ENCODE measurements at places on chromosomes 1 and 21.

DNA sequence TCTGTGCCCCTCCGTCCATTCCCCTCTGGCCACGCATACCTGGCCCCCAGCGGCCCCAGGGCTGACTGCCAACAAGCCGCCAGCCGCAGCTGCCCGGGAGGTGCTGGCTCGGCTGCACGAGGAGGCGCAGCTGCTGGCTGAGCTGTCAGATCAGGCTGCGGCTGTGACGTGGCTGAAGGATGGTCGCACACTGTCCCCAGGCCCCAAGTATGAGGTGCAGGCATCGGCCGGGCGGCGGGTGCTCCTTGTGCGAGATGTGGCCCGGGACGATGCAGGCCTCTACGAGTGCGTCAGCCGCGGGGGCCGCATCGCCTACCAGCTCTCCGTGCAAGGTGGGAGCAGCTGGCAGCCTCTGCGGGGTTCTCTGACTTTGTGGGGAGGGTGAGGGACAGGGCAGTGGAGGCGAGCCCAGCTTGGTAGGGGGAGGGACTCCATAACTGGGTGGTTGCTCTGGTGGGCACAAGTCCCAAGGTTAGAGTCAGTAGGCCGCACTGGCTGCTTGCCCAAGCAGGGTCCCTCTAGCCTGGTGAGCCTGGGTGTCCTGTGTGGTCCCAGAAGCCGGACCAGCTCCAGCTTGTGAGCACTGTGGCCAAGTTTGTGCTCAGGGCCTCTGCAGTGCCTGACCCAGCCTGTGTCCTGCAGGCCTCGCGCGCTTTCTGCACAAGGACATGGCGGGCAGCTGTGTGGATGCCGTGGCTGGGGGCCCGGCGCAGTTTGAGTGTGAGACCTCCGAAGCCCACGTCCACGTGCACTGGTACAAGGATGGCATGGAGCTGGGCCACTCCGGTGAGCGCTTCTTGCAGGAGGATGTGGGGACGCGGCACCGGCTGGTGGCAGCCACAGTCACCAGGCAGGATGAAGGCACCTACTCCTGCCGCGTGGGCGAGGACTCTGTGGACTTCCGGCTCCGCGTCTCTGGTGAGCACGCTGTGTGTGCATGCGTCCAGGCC, 8.8 kb downstream of the OBSCN start:
- no peak for DNase-seq

DNA sequence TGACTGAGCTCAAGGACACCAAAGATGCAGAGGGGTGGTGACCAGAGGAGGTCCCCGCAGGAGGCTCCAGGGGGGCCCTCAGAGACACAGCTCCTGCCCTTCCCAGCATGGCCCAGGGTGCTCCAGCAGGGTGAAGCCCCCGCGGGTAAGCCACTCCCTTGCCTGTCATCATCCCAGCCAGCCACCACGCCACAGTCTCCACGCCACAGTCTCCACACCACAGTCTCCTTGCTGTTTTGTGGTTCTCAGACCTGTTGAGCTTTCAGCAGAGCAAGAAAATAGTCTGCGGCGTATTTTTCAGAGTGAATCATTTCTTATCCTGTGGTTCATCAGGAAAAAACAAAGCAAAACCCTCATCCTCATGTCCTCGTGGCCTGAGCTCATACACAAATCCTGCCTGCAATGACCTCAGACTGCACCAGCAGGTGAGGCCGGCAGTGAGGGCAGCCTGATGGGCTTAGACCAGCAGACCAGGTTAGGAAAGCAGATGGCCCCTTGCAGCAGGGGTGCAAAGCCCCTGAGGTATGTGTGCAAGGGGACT, 25.7 kb upstream of the ABCG1 start:
- no peak for DNase-seq

GRCh38 chr21:31416465-31416864, 72.4 kb upstream of the TIAM1 start:
- no peak for DNase-seq

DNA sequence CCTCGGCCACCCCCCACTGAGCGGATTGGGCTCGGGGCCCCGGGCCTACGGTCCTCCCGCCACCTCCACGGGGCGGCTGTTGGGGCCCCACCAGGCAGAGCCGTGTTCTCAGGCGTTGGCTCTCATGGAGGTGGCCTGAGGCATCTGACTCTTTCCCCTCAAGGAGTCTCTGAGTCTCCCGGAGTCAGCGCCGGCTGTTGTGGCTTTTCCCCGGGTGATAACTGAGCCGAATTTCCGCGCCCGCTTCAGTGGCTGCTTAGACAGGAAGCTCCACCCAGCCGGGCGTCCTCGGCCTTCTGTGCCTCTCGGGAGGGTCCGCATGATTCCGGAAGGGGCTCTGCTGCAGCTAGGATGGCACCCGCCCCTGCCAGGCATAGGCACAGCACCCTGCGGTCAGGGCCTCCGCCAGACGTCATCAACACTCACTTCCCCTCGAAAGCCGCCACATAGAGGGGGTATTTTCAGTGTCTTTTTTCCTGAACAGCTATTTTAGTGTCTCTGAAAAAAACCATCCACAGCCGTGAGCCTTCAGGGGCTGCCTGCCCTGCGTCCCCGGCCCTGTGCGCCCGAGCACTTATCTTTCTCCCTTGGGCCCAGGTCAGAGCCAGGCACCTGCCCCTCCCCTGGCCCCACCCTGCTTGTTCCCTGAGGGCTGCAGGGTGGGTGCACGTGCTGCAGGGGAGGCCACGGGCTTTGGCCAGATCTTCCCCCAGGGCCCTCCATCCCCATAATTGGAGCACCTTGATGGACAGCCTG, 72.9 kb downstream of the SKI start:
- peak; percentile 80 for DNase-seq

DNA sequence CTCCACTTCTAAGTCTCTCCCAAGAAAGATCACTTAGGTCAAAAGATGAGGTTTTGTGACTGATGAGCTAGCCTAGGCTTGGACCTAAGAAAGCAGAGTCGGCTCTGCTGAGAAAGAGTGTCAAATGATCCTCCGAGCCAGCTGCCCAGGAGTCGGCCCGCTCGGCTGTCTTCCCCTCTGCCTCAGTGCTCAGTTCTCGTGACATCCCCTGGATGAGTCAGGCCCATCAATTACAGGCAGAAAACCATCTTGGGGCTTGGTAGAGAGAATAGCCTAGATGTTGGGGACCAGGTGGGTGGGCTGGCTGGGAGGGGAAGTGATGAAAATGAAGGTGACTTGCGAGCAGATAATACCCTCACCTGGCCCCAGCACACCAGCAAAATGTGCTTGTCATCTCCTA, 60.5 kb downstream of the SLC66A1 start:
- no peak for DNase-seq

DNA sequence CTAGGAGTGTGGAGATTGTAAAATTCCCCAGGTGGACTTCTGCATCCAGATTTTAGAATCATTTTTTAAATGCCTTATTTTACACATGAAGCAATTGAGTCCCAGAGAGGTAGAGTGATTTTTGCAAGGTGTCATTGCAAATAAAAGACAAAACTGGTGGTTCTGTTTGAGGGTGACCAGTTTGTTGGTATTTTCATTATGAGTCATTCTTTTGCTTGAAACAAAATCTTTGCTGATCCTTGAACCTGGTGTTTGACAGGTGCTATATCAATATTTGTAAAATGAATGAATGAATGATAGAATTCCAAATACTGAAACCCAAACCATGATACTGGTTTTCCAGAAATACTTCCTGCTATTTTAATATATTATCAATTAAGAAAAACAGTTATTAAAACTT, 44.1 kb downstream of the TTC3 start:
- no peak for DNase-seq

- no peak for DNase-seq
These were observed 54.2 kb downstream of the SLC37A1 start for GRCh38 chr21:42567861-42568260.

DNA sequence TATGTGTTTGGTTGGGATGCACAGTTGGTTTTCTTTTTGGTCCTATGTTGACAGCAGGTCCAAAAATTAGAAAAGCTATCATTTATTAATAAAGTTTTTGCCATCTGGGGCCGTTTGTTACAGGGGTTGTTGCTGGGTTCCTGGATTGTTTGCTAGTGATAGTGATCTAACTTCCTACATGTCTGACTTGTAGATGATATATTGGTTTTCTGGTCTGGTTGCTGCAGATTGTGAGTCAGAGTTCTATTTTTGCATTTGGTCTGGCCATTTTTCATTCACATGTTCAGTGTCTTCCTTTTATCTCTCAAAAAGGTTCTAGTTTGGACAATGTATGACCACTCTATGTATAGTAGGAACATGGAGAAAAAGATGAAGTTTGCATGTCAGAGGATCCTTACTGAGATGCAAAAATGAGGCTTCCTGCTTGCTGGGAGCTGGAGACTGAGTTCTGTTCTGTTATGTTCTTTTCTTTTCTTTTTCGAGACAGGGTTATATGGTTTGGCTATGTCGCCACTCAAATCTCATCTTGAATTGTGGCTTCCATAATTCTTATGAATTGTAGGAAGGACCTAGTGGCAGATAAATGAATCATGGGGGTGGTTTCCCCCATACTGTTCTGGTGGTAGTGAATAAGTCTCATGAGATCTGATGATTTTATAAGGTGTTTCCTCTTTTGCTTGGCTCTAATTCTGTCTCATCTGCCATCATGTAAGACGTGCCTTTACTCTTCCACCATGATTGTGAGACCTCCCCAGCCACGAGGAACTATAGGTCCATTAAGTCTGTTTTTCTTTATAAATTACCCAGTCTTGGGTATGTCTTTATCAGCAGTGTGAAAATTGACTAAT, 4.2 kb upstream of the NVL start:
- DNase-seq = no peak

DNA sequence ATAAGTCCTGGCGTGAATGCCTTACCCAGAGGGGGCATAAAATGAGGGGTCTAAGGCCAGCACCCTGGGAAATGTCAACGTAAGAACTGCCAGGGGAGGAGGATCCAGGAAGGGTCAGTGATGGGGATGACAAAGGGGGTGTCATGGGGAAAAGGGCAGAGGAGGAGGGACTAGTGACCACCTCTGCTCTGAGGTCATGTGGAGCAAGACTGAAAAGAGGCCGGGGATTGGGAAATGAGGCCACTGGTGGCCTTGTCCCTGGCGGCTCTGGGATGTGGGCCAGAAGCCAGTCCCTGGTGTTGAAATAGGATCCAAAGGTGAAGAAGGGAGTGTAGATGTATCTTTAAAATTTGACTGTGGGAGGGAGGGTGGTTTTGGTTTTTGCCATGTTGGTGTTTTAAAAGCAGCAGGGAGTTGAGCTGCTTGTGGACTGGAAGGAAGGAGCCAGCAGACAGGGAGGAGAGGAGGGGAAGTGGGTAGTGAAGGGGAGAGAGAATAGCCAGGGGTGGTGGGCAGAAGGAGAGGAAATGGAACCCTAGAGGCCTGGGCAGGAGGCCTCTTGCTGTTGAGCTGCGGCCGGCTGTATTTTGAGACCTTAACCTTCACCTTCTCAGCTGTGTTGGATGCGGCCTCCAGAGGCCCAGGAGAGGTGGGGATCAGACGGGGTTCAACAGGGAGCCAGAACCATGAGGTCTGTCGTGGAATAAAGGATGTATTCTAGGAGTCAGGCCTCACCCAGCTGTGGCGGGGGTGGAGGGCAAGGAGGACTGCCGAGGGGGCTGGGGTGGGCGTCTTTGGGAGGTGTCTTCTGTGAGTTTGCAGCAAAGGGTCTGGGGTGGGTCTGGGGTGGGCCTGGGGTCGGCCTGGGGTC, 92.5 kb downstream of the DHRS3 start:
- DNase-seq = no peak

- no peak for DNase-seq
These were observed 8.1 kb upstream of the F5 start for GRCh38 chr1:169594391-169594790.

GRCh38 chr1:150144606-150145005, 5.1 kb upstream of the PLEKHO1 start:
- DNase-seq = no peak

DNA sequence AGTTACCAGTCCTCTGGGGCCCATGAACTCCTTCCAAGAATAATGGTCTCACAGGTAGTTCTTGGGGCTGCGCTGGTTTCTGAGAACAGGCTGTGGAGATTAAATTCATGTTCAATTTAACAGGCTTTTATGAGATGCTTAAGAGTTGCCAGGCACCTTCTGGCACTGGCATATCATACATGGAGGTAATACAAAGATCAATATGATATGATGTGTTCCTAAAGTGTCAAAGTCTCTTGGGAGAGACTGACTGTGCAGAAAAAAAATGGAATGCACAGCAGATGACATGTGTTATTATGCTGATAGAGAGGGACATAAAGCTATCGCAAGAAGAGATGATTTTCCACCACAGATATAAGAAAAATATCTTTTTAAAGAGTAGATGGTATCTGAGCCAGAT, 6.8 kb downstream of the CYP2J2 start:
- DNase-seq = no peak

DNA sequence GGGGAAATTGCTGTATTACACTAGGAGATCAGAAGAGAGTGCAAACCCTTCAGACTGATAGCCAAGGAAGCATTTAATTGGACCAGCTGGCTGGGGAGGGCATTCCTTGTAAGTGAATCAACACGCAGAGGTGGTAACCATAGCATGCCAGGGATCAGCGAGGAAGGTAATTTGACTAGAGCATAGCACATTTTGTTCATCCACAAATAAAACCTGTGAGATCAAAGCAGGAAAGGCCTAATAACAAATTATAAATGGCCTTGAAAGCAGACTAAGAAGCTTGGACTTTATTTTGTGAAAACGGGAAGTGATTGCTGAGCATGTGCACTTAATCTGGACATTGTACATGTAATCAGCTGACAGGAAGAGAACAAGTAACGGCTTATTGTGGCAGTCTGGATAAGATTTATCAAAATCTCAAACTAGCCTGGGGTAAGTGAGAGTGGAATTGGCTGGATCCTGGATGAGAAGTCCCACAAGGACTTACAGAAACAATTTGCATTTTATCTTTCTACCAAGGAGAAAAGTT, 11.7 kb upstream of the CD55 start:
- no peak for DNase-seq

DNA sequence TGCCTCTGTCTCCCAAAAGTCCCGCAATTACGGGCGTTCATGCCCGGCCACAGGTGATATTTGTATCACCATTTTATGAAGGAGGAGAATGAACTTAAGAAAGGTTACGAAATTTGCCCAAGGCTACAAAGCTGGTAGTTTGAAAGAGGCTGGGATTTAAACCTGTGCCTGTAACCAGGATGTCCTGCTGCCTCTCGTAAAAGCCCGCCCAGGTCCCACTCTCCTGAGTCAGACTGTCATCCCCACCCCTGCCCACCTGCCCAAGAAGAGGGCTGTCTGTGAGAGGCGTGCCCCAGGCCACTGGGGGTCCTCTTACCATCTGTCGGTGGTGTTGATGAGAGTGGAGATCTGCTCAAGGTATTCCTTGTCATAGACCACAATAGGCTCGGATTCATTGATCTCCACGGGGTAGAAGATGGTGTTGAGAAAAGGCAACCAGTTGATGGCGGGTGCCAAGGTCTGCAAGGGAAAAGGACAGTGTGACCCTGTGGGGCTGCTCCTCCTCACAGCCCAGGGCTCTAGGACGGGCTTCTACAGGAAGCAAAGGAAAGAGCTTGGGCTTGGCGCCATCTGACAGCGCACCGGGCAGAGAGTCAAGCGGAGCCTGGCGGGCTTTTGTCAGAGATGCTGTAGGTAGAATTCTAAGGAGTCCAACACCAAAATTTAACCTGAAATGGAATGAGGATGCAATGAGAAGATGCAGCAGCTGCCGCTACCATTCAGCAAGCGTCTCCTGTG, 43.2 kb downstream of the ECE1 start:
- DNase-seq = no peak

- no peak for DNase-seq
These were observed 85.3 kb downstream of the PLXNA2 start for GRCh38 chr1:208158640-208159554.
